ENCODE measurements at places on chromosomes 5 and 9.

DNA sequence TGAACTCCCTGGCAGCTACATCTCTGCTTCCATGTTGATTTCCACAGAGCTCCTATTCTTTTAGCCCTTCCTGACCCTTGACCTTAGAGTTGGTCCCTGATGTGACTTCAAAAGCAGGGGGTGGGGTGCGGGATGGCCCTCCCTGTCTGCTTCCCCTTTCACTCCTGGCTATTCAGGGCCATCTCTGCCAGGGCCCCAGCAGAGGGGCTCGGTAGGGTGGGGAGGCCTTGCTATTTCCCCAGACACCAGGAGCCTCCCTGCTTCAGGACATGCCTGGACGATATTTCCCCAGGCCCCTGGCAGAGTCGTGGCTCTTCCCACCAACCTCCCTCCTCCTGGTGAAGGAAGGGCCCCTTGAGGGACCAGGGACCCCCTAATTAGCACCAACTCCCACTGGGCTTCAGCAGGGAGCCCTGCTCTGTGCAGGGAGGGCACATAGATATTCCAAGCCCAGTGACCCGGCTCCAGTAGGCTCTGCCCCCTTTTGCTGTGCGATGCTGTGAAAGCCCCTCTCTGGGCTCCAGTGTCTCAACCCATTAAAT lies 17.3 kb downstream of the CORO2A start:
- no peak for DNase-seq

DNA sequence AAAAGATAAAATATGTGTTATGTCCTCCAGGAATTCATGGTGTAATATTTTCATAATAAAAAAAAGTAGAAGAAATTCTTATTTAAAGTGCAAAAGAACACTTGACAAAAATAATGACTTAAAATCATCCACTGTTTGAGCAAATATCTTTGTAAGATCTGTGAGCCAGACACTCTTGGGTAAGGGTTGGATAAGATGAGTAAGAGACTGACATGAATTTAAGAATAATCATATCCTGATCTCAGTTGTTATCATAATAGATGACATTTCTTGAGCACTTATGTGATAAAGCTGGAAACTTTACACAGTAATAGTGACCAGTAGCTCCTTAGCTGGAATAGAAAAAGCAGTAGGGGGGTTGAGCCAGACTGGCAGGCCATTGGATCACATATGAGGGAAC lies 40.0 kb upstream of the ADRB2 start:
- no peak for DNase-seq

DNA sequence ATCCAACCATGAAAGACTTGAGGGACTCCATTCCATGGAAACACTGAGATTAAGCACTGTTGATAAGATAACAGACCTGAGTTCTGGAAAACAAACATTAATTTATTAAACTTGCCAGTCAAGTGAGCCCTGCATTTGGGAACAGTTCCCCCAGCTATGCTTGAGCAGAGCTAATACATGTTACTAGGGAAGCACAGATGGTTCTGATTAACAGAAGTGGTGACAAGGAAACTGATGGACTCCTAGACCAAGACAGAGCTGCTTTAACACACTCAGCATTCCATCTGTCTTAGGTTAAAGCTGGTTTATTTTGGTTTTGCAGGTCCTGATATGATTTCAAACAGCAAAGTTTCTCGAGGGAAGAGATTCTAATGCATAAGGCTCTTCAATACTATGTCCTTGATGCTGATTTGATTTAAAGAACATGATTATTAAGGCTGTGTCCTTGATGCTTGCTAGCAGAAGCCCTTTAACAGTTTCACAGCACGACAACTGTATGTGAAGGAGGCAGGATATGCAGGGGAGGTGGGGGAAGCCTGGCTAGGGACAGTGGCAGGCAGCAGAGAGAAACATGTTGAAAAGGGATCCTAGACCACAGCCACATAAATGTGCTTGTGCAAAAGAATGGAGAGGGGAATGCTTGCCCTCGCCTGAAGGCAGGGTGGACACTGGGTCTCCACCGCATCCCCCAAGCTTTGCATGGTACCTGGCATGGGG lies 66.2 kb downstream of the ACTBL2 start:
- no peak for DNase-seq

GRCh38 chr5:14672082-14672481 lies 7.6 kb downstream of the OTULIN start:
- no peak for DNase-seq

DNA sequence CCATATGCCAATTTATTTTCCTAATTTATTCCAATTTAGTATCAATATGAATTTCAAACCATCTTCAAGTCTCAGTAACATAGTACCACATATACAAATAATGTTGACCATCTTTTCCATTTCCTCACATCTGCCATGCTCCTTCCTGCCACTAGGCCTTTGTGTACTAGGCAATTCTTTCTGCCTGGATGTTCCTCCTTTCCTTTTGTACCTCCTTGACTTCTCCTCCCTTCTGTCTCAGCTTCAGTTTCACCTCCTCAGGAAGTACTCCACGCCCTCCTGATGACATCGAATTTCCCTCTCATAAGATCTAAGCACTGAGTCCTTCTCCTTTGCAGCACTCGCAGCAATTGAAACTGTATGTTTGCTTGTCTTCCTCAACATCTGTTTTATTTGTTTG lies 53.9 kb downstream of the MEF2C start:
- DNase-seq: no peak

DNA sequence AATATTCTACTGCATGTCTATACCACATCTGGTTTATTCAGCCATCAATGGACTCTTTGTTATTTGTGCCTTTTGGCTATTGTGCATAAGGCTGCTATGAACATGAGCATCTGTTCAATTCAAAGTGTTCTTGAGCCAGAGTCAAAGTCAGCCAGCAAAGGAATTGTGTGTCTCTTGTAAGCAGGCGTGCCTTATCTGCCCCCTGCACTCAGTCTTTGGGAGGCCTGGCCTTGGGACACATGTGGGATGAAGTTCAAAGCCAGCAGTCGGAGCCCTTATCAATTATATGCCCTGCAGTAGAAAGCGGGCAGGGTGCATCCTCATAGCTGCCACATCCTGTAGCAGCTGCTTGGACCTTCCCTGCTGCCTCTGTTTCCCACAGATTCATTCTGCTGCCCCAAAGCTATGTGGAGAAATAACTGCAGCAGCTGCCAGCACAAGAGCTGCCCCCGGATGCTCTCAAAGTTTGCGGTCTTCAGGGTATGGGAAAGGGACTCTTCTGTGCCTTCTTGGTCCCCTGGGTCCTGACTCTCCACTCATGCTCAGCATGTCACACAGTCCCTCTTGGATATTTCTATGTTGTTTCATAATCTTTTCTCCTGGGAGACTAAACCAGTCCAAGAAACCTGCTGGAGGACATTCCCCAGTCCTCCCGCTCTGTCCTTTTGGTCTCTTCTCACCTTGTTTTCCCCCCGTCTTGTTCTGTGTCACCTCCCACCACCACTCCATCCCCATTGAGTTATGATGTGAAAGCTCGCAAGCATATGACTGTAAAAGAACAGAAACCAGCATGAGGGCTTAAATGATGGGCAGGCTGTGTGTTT lies 35.9 kb downstream of the STOM start:
- DNase-seq: no peak

GRCh38 chr5:132961887-132962286 lies 1.5 kb downstream of the AFF4 start:
- DNase-seq: no peak

- no peak for DNase-seq
These were observed 38.0 kb downstream of the KCNV2 start for GRCh38 chr9:2755285-2755684.

- no peak for DNase-seq
These were observed 4.9 kb downstream of the DDX4 start for GRCh38 chr5:55742778-55743177.

DNA sequence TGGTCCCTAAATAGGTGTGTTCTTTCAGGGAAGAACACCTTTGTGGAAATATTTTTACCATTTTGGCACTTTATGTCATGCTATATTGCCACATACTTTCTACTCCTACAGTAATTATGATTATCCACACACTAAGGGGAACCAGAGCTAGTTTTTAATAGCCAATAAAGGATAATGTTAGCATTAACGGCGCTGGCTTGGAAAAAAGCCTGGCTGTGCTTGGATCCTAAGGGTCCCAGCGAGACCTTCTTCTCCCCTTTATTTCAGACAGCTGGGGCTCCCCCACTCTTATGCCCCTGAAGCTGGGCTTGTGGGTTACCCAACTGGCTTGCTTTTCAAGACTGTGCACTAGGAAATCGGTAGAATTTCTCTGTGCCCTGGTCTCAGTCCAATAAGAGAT lies 158.5 kb upstream of the NFIL3 start:
- no peak for DNase-seq

- DNase-seq: no peak
These were observed 1318.8 kb upstream of the ACO1 start for GRCh38 chr9:31065691-31066090.

DNA sequence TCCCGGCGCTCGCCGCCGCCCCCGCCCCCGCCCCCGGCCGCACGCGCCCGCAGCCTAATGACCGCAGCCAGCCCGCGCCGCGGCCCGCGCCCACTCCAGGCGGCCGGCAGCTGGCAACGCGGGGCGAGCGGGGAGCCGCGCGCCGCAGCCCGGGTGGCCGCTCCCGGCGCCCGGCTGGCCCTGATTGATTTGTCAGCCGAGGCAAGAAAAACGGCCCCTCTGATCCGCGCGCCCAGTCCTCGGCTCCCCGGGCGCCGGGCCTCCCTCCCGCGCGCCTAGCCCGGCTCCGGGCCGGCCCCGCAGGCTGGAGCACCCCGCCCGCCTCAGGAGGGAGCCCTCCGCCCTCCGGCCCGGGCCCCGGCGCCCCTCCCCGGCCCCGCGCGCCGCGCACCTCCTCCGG lies 11.9 kb upstream of the LHX2 start:
- no peak for DNase-seq

DNA sequence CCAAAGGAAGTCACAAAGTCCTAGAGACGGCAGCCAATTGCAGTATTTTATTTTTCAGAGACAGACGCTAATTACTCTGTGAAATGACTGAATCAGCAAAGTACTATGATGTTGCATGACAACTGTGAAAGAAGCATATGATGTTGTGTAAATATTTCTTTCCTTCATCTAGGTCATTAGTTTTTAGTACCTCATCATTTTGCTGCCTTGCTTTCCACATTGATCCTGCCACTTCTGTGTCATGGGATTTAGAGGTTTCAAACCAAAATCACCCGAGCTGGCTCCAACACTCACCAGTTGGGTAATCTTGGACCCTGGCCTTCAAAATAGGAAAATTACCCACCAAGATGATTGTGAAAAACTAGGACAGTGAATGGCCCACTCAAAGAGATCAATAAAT lies 585.2 kb downstream of the ACTL7B start:
- DNase-seq: no peak

DNA sequence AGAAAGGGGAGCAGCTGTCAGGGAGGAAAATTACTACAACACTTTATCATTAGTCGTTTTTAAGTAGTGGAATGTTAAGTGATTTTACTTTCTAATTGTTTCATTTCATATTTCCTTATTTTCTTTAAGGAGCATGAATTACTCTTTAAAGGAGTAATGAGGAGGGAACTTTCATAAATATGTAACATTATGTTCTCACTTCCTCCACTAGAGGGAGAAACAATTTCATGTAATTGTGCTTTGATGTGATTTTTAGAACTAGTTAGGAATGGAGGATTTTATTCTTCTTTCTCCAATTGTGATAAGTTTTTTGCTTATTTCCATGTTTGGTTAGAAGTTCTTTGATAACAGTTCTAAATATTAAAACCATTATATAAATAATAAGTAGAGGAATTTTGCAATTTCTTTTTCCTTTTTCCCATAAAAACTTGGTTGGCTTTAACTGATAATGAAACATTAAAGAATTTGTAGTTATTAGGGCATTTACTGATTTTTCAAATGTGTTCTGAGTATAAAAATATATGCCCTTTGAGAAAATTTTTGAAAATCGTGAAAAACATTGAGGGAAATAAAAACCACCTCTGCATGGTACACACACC lies 25.6 kb downstream of the CEP78 start:
- DNase-seq: no peak

DNA sequence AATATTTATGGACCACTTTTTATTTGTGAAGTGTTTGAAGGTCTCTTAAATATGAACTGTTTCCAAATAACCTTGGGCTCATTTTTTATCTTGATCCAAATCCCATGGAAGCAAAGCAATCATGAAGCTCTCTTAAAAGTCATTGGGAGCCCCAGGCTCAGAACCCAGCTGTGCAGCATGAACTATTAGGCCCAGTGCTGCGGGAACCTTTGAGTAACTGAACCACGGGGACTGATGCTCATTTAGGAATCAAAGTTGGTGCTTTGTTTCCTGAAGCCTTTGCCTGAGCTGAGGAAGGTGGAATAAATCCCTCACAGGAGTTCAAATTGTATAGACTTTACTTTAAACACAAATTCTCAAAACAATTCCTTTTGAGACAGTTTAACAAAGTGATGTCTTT lies 27.8 kb downstream of the MAT2B start:
- no peak for DNase-seq

- no peak for DNase-seq
These were observed 49.2 kb upstream of the PTPRD start for GRCh38 chr9:10661994-10662393.

GRCh38 chr5:28110781-28111180 lies 1072.4 kb upstream of the CDH9 start:
- DNase-seq: no peak

DNA sequence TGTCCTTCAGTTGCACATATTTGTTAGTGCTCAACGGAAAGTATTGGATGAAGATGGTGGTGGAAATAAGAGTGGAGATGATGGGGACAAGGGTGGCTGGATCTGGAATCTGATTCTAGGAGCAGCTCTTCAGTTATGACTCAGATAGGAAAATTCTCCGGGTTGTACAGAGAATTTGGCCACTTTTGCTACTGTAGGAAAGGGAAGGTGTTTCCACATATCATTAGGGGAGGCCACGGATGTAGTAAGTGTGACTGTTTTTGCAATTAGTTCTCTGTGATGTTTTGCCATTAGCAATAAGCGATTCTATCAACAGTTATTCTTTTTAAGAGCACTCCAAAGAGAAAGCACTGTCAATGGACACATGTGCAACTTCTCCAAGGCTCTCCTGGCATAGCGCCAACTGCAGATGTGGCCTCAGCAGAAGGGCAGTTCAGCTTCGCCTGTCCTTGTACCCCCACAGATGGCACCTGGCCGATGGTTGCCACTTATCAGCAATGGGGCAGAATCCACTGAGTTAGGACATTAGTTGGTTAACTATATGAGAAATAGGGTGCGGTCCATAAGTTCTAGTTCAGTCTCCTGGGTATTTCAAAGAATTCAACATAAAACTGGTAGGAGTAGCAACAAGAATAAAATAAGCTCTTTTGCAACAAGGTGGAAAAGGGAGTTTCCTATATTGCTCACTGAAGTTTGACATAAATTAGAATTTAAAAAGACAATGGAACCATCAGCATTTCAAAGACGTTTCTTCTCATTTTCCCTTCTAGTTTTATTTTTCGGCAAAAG lies 96.3 kb downstream of the ARSB start:
- DNase-seq: no peak

- DNase-seq: no peak
These were observed 7.9 kb downstream of the CYSTM1 start for GRCh38 chr5:140182803-140183367.

- no peak for DNase-seq
These were observed 100.5 kb downstream of the TMEM174 start for GRCh38 chr5:73273379-73274050.

- no peak for DNase-seq
These were observed 50.2 kb downstream of the FXN start for GRCh38 chr9:69085569-69086283.

- DNase-seq: no peak
These were observed 23.5 kb downstream of the SPTAN1 start for GRCh38 chr9:128575916-128576315.

Measured in stimulated activated CD8-positive, alpha-beta memory T cell treated with anti-CD3 and anti-CD28 coated beads, Interleukin-2, amount 100 ng/mL, for 48 hours (primary cell).